ENCODE measurements at places on chromosomes 4 and X.
A peak's percentile ranks its signal among the peaks of the same experiment; 100 is the strongest.

DNA sequence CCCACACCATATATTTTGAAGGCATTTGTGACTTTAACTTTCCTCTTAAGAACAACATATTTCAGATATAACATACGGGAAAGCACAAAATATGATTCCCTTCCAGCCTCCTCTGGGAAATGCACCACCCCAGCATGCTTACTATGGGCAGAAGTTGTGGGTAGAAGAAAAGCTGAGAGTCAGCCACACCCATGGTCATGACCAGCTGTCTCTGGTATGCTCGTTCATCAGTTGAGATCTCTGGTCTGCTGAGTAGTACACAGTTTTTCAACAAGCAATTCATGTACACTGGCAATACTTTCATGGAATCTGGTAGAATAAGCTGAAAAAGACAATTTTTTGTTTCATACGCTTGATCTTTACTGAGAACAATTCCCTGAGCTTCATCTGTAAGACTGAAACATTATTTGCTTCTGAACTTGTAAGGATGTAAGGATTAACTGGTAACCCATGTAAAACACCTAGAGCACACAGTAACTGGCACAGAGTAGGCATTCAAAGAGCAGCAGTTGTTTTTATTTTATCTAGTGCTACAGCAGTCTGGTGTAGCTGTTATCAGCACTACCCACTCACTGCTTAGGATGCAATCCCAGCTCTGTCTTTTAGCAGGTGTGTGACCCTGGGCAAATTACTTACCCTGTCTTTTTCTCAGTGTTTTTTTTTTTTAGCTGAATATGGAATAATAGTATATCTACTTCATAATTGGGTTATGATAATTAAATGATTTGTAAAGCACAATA, 47.6 kb downstream of the METTL14 start:
- DNase-seq = no peak

DNA sequence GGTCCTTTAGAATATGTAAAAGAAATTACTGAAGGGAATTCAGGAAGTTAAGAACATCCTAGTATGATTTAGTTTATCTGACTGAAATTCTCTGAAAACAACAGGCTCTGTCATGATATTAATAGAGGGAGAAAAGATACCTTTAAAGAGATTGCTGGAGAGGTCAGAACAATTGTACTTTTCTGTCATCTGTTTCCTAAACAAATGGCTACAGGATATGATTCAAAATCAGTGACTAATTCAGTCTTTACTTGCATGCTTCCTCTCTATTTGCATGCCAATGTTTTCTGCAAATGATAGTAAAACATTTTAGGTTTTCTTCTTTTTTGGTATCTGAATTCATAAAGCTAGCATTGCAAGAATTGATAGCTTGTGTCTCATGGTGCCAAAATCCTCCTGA, 616.7 kb upstream of the PCDH7 start:
- peak; percentile 30 for DNase-seq

DNA sequence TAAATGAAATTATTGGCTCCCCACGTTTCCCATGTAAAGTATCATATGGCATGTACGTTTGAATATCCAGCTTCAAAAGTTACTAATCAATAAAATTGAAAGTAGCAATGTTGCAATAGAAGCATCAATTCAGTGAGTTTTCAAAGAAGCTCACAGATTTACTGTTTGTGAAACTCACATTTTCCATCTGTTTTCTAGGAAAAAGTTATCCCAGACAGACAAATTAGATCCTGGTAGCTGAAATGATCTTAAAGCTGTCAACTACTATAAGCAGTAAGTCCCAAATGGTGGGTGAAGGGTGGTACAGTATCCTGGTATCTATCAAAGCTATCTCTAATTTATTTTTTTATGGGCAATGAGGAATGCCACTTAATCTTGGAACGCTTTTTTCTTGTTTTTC, 60.7 kb upstream of the MXRA5 start:
- no peak for DNase-seq

DNA sequence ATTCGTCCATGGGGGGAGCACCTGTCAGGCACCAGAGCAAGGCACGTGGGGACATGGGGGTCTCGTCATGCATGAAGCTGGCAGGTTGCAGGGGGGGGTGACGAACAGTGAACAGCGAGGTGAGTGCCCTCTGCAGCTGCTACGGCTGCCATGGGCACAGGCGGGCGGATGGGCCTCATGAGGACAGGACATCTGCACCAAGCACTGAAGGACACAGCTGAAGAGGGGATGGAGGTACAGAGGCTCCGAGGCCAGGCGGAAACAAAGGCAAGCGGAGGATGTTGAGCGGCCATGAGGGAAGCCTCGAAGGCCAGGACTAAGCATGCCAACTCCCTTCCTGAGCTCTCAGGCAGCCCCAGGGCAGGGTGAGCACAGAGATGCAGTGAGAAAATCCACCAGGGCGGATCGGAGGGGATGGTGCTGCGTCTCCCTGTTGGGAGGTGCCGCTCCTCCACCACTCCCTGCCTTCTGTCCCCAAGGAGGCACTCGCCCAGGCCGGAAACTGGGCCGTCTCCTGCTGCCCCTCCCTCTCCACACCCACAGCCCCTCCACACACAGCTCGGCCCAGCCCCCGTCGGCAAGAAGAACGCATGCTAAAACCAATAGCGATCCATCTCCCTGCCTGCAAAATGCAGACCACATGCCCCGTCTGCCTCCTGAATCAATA, 24.6 kb downstream of the ABLIM2 start:
- no peak for DNase-seq

DNA sequence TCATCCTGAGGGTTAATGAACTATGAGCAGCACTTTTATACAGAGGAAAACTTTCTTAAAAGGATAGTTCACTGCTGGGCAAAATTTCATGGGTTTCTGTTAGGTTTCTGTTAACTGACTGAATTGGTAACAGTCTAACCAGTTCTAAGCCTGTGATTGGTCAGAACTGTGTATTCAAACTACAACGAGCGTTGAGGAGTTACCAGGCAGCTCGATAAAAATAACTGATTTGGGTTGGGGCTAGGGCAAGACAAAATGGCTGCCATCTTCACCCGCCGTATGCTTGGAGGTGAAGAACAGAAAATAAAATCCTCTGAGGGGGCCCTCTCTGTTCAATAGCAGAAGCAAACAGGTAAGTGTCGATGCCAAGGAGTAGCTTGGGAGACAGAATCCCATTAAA, 22.0 kb downstream of the FAM133A start:
- no peak for DNase-seq

GRCh38 chr4:154573190-154573870, 10.5 kb downstream of the FGB start:
- DNase-seq = no peak

- peak; percentile 79 for DNase-seq
Observed at GRCh38 chr4:95714571-95714970, 125.3 kb upstream of the PDHA2 start.

GRCh38 chr4:146273204-146273901, 59.0 kb downstream of the REELD1 start:
- no peak for DNase-seq
